ENCODE measurements at places on chromosomes 12 and 14.

- no peak for DNase-seq
These were observed 6.1 kb upstream of the SLC35E3 start for GRCh38 chr12:68739891-68740290.

DNA sequence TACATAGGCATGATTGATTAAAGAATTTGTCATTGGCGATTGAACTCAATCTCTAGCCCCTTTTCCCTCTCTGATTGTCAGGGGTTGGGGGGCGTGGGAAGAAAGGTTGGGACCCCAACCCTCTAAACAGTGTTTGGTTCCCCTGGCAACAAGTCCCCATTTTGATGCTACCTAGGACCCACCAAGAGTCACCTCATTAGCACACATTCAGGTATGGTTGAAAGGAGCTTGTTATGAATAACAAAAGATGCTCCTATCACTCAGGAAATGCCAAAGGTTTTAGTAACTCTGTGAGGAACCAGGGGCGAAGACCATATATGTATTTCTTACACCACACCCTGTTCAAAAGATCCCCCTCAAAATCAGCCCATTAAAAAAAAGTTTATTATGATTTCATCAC is 14.3 kb downstream of the RNF212B start:
- no peak for DNase-seq

DNA sequence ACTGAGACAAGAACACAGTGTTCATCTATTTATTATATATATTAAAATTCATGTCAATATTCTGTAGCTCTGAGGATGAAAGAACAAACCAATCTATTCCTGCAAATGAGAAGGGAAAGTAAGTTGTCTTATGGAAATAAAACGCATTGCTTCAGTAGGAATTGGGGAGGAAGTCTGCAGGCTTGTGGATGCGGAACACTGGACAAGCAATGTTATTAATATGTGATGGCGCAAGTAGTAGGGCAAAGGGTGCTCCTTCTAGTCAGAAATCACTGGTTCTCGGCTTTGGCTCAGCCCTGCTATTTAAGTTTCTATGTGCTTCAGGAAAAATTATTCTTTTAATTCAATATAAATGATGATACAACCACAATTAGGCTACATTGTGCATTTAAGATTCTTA is 28.8 kb upstream of the RAP1B start:
- no peak for DNase-seq

- DNase-seq = no peak
These were observed 345.2 kb upstream of the CCDC196 start for GRCh38 chr14:66140963-66141362.

- DNase-seq = no peak
These were observed 202.3 kb upstream of the CDKN3 start for GRCh38 chr14:54194501-54194900.

- DNase-seq = no peak
These were observed 19.9 kb upstream of the STXBP6 start for GRCh38 chr14:25069879-25070278.
